H1 (cell line): ENCODE measurements at places on chromosomes 5 and 9. TPM values are rescaled to one million over a fixed set of nuclear protein-coding genes. Genes with fewer than 3 reads are reported as not detected.

BNC2 gene
- total RNA-seq, result 26.8 and 28.1 TPM in 2 replicates

PCDHB14 gene
- 2.7 and 2.9 TPM in 2 replicates for total RNA-seq

DNA sequence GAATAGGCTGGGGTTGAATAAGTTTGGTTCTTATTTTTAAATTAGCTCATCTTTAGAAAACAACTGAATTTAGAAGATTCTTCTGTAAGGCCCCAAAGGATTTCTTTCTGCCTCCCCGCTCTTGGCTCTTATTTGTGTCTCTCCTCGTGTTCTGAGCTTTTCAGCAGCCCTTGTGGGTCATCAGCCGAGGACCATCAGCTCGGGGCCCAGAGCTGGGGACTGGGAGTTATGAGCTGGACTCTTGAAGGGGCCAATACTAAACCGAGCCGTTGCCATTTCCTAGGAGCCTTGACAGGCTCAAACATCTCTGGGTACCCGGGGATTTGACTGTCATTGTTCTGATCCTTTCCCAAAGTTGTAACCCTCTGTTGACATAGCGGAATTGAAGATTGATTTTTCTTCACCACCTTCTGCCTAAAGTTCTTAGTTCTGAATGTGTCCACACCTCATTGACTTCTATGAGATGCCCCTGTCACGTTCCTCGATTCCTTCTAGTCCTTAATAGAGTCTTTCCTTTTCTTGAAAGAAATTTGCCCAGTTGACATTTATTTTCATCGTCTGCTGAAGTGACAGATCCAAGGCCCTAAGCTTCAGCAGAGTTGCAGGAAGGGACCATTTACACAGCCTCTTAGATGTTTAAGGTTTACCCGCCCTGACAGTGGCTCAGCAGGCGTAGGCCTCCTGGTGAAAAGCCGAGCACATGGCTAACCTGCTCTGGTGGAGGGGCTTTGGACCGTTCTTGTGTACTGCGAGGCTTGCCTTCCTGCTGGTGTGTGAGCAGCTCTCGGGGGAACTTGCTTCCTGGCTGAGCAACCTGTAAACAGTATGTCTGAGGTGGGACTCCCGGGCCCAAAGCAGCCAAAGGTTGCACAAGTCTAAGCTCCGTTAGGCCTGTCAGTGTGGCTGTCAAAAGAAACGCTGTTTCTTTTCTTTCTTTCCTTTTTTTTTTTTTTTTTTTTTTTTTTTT, 24.0 kb downstream of the ABL1 start:
- no peak overlapping the region for H3K27ac ChIP-seq
- no peaks in the 10 kb centered on the region for H3K27me3 ChIP-seq
- 0 out of 2 replicates have a peak, but pooled peaks cover 3% of the 10 kb centered on the region for H3K4me1 ChIP-seq
- no peak for DNase-seq
- no peak overlapping the region for H3K4me3 ChIP-seq
- H3K36me3 ChIP-seq, result peaks cover 18% of the 10 kb centered on the region

- no peaks in the 10 kb centered on the region for H3K27me3 ChIP-seq
- no peaks in the 10 kb centered on the region for H3K36me3 ChIP-seq
- no peaks in the 10 kb centered on the region for H3K4me1 ChIP-seq
- no peak overlapping the region for H3K27ac ChIP-seq
- no peak for DNase-seq
- H3K4me3 ChIP-seq, result no peak overlapping the region
Observed at GRCh38 chr5:66538126-66538525, 58.1 kb upstream of the MAST4 start.

GRCh38 chr9:106019702-106020101, 325.4 kb downstream of the TMEM38B start:
- no peak for DNase-seq
- H3K27ac ChIP-seq, result no peak overlapping the region
- H3K4me1 ChIP-seq, result peaks cover 14% of the 10 kb centered on the region; the same call in 1 of the 2 replicates
- no peaks in the 10 kb centered on the region for H3K36me3 ChIP-seq
- no peaks in the 10 kb centered on the region for H3K27me3 ChIP-seq
- no peak overlapping the region for H3K4me3 ChIP-seq

DNA sequence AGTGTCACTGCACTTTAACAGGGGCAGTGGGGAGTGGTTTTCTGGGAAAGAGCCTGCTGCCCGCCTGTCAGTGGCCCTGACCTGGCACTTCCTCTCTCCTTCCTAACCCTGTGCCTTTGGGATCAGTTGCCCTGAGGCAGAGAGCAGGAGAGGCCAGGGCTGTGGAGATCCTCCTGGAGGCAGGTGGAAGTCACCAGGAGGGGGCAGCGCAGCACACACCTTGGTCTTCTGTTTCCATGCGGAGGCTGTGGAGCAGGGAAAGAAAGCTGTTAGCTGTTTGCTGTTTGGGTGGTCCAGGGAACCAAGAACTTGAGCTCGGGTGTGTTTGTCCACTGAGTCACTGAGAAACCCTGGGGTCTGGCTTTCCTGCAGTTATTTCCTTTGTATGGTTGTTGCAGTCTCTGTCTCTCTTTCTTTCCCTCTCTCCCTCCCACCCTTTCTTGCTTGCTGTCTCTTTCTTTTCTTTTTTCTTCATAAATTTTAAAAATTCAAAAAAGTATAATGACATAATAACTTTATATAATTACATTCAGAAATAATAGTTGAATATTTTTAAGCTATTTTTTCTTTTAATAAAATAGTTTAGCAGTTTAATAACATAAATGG, 28.1 kb downstream of the NTRK2 start:
- no peak overlapping the region for H3K27ac ChIP-seq
- DNase-seq, result peak; percentile 90
- H3K4me1 ChIP-seq, result no peaks in the 10 kb centered on the region; the same call in 1 of the 2 replicates
- H3K36me3 ChIP-seq, result no peaks in the 10 kb centered on the region

GRCh38 chr5:157107508-157107907, 1.3 kb downstream of the HAVCR2 start:
- no peaks in the 10 kb centered on the region for H3K4me1 ChIP-seq
- H3K27me3 ChIP-seq, result no peaks in the 10 kb centered on the region
- no peak for DNase-seq
- H3K36me3 ChIP-seq, result no peaks in the 10 kb centered on the region
- H3K27ac ChIP-seq, result no peak overlapping the region
- no peak overlapping the region for H3K4me3 ChIP-seq

DRD1 gene
- 0.08 and 0.19 TPM in 2 replicates for total RNA-seq

GRCh38 chr9:16679327-16679821, 191.1 kb downstream of the BNC2 start:
- no peak overlapping the region for H3K27ac ChIP-seq
- H3K36me3 ChIP-seq, result no peaks in the 10 kb centered on the region
- H3K4me1 ChIP-seq, result peaks cover 3% of the 10 kb centered on the region; the same call in 1 of the 2 replicates
- no peak for DNase-seq
- no peaks in the 10 kb centered on the region for H3K27me3 ChIP-seq
- H3K4me3 ChIP-seq, result no peak overlapping the region

DNA sequence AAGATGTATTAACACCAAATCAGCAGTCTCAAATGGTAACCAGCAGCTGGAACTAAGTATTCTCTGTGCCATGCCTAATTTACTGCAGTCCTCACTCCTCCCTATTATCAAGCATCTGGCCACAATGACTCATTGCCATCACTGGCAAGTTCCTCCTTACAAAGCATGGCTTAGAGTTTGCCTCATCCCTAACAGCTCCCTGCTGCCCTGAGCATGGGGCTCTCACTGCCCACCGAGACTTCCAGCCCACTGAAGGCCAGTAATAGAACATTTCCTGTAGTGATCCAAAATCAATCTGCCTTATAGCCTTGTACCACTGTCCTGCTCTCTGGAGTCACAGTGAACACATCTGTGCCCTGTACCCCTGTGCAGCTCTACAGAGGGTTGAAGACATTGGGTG, 211.9 kb upstream of the TRIM32 start:
- no peak overlapping the region for H3K4me3 ChIP-seq
- H3K36me3 ChIP-seq, result no peaks in the 10 kb centered on the region
- no peak for DNase-seq
- H3K27ac ChIP-seq, result no peak overlapping the region
- no peaks in the 10 kb centered on the region for H3K27me3 ChIP-seq

GRM6 gene
- total RNA-seq, result not detected in 2 replicates

GRCh38 chr5:97832645-97833296, 649.7 kb upstream of the RIOK2 start:
- H3K27ac ChIP-seq, result no peak overlapping the region
- DNase-seq, result no peak
- no peaks in the 10 kb centered on the region for H3K4me1 ChIP-seq
- H3K4me3 ChIP-seq, result no peak overlapping the region
- H3K36me3 ChIP-seq, result no peaks in the 10 kb centered on the region
- H3K27me3 ChIP-seq, result no peaks in the 10 kb centered on the region

DNA sequence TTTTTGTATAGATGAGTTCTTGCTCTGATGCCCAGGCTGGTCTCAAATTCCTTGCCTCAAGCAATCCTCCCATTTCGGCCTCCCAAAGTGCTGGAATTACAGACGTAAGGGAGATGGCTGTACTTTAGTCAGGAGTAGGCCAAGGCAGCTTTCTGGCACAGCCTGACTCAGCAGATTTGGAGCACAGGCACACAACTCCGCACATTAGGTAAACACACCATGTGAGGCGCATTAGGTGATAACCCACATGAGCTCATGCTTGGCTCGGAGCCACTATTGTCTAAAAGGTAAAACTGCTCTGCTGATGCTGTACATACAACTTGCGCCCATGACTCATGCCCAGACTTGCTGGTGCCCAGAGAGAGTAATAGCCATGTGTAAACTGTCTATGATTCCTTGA, 1157.9 kb downstream of the TAF11L14 start:
- H3K36me3 ChIP-seq, result no peaks in the 10 kb centered on the region
- no peak overlapping the region for H3K27ac ChIP-seq
- no peaks in the 10 kb centered on the region for H3K27me3 ChIP-seq
- DNase-seq, result no peak
- H3K4me1 ChIP-seq, result peaks cover 4% of the 10 kb centered on the region; the same call in 1 of the 2 replicates
- no peak overlapping the region for H3K4me3 ChIP-seq

GRCh38 chr5:159765135-159765433, 151.2 kb upstream of the ADRA1B start:
- H3K4me1 ChIP-seq, result peaks cover 4% of the 10 kb centered on the region; the same call in 1 of the 2 replicates

- DNase-seq, result no peak
- H3K4me3 ChIP-seq, result no peak overlapping the region
- peaks cover 5% of the 10 kb centered on the region; the same call in 1 of the 2 replicates for H3K4me1 ChIP-seq
- no peaks in the 10 kb centered on the region; the same call in 1 of the 2 replicates for H3K36me3 ChIP-seq
- no peak overlapping the region for H3K27ac ChIP-seq
Observed at GRCh38 chr9:98075332-98075805, 18.8 kb downstream of the NANS start.
